Myometrial cell (primary cell): ENCODE measurements at places on chromosomes 5 and 9. TPM values are rescaled to one million over a fixed set of nuclear protein-coding genes. Genes with fewer than 3 reads are reported as not detected.

The NCS1 gene
- total RNA-seq = 49.6 and 50.2 TPM in 2 replicates

The ADAMTS2 gene
- total RNA-seq = 30.8 and 34.4 TPM in 2 replicates

The SPATA31C1 gene
- not detected in 2 replicates for total RNA-seq

The CBY3 gene
- not detected in 2 replicates for total RNA-seq

The CLIC3 gene
- total RNA-seq = 21.6 and 29.6 TPM in 2 replicates

The ZSWIM6 gene
- 3.5 and 6.4 TPM in 2 replicates for total RNA-seq

The ANKRD55 gene
- not detected in 2 replicates for total RNA-seq

The APBA1 gene
- 0.18 and 0.58 TPM in 2 replicates for total RNA-seq

The FAM120AOS gene
- 38.1 and 39.5 TPM in 2 replicates for total RNA-seq

The ACOT12 gene
- 0.18 TPM in 1 of 2 replicates, not detected in the other for total RNA-seq

The PCDHB10 gene
- total RNA-seq = 0.58 TPM in 1 of 2 replicates, not detected in the other

The PDE4D gene
- total RNA-seq = 16.1 and 18.8 TPM in 2 replicates

The SPATA31C2 gene
- total RNA-seq = not detected in 2 replicates

The DMRT2 gene
- not detected in 2 replicates for total RNA-seq

The ABCA2 gene
- total RNA-seq = 12.8 and 52.2 TPM in 2 replicates

The PRRT1B gene
- not detected in 2 replicates for total RNA-seq

The SLC34A1 gene
- not detected in 2 replicates for total RNA-seq

The CCDC152 gene
- total RNA-seq = 1.4 TPM in 2 replicates

The CYSRT1 gene
- total RNA-seq = 2.3 and 2.8 TPM in 2 replicates

The MOB3B gene
- 0.86 and 1.1 TPM in 2 replicates for total RNA-seq

The GAS1 gene
- total RNA-seq = 49.9 and 54.6 TPM in 2 replicates

The CCDC112 gene
- 3.2 and 6.0 TPM in 2 replicates for total RNA-seq
